ENCODE measurements at places on chromosomes 2 and 18.
A peak's percentile ranks its signal among the peaks of the same experiment; 100 is the strongest.

- no peak for DNase-seq
Observed at GRCh38 chr2:237450583-237450982, 36.5 kb upstream of the MLPH start.

DNA sequence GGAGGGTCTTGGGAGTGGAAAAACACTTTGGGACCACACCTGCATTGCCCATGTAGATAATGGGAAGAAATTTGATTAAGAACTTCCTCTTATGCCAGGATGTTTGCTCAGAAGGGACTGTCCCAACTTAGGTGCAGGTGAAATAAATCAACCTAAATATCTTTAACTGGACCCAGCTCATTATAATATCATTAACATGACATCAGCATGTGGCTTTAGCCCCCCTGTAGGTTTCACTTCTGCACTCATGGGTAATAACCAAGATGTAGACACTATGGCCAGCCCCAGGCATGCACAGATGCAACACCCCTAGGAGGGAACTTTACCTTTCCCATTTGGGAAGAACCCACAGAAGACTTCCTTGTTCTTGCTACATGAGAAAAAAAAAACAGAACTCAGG lies 227.4 kb upstream of the ZNF804A start:
- no peak for DNase-seq

DNA sequence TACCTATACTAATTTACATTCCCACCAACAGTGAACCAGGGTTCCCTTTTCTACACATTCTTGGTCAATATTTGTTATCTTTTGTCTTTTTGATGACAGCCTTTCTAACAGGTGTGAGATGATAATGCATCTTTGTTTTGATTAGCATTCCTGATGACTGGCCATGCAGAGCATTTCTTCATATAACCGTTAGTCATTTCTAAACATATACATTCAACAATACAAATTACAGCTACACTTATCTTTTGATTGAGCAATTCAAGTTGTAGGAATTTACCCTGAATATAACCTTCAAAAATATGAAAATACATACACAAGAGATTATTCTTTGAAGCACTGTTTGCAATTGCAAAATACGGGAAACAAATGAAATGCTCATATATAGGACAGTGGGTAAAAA lies 94.9 kb downstream of the TMEM131 start:
- DNase-seq: no peak

DNA sequence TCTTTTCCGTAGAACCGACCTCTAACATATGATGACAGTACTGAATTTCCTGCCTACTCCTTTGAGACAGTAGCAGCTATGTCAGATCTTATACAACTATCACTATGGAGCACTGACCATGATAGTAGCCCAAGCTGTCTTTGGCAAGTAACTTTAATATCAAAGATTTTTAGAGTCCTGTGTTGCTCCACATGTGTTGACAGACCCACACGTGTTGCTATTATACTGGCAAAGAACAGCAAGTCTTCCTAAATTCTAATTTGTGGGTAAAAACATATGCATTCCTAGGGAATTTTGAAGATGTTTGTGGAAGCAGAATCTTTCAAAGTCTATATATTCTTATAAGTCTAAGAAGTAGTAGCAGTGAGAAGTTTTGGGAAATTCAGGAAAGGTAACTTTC lies 245.5 kb upstream of the HNMT start:
- no peak for DNase-seq

GRCh38 chr18:41618147-41618546 lies 336.9 kb upstream of the PIK3C3 start:
- DNase-seq: no peak

GRCh38 chr2:234133004-234133403 lies 82.5 kb downstream of the SPP2 start:
- no peak for DNase-seq

DNA sequence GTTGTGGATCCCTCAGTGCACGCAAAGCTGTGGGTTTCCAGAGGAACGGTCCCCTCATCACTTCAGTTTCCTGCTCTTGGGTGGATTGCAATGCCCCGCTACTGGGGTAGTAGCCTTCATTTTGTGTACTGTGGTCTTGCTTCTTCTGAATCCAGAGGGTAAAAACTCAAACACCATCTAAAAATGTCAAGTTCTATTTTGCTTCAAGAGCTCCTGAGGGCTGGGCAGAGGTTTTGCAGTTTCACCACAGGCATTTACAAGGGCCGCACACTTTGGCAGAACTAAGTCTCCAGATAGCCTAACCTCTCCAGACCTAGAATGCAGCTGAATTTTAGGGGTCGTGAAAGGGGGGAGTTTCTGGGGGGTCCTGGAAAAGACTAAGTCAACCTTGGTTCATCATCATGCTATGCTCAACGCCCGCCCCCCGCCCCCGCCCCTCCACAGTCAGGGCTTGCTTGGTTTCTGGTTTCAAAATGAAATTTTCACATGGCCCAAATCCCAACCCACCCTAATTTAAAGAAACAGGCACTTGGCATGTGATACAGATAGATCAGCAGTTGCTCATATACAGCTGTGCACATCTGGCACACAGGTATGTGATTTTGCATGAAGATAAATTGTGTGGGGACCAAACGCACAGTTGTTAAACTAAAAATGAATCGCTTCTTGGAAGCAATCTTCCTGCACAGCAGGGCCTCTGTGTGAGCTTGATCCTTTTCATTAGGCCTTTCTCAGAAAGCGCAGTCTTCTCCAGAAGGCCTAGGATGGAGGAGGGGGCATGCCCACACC lies 329.6 kb downstream of the OSR1 start:
- no peak for DNase-seq

DNA sequence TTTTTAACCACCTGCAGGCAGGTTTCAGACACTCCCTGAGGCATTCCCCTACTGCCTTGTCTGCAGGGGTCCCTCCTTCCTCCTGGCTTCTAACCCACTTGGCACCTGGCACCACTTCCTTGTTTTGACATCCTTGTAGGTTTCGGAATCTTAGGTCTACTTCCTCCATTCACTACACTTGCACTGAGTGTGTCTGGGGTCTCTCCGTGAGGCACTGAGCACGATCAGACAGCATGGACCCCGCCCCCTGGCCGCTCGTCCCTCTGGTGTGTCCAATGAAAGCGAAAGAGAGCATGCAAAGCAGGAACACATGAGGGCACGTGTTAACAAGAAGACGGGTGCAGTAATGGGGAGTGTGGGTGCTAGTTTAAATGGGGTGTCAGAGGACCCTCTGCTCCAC lies 63.8 kb downstream of the HAUS1 start:
- no peak for DNase-seq

GRCh38 chr2:71471276-71471675 lies 17.9 kb downstream of the DYSF start:
- no peak for DNase-seq

DNA sequence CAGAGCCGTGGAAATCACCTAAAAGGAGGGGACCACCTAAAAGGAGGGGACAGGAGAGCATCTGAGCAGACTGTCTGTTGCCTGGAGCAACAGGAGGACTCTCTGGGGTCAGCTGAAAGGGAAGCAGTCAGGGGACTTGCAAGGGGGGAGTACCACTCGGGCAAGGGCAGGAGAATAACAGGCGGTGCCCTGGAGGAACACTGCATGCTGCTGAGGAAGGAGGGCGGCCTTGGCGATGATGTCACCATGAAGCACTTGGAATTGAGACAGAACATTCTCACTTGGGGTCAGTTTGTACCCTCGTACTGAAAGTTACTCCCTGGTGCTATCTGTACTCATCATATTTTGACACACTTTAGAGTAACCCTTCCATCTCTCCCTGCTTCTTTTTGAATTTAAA lies 18.4 kb downstream of the SIX3 start:
- DNase-seq: no peak

- DNase-seq: peak; percentile 38
Observed at GRCh38 chr2:233414777-233415570, 60.7 kb downstream of the DGKD start.

DNA sequence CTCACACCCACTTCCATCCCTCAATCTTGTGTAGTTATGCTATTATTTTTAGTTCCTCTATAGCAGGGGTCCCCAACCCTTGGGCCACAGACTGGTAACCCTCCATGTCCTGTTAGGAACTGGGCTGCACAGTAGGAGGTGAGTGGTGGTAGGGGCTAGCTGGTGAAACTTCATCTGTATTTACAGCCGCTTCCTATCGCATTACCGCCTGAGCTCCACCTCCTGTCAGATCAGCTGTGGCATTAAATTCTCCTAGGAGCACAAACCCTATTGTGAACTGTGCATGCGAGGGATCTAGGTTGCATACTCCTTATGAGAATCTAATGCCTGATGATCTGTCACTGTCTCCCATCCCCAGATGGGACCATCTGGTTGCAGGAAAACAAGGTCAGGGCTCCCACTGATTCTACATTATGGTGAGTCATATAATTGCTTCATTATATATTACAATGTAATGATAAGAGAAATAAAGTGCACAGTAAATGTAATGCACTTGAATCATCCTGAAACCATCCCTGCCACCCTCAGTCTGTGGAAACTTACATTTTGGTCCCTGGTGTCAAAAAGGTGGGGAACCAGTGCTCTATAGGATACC lies 1.6 kb upstream of the RAB11FIP5 start:
- DNase-seq: no peak

DNA sequence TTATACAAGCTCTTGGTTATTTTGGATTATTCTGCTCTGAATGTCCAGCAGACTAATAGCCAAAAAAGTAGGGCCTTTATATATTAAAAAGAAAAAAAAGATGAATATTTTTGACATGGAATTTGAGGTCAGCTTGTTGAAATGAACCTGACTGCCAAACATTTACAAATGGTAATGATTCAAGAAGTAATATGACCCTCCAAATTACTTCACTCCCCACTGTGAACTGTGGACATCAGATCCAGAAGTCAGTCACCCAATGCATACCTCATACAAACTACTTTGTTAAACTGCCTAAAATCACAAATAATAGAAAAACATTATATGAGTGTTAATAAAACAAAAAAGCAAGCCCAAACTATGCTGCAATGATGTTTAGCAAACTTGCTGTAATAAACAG lies 10.0 kb downstream of the EPG5 start:
- DNase-seq: no peak

- no peak for DNase-seq
Observed at GRCh38 chr2:117770730-117771129, 43.8 kb upstream of the DDX18 start.

DNA sequence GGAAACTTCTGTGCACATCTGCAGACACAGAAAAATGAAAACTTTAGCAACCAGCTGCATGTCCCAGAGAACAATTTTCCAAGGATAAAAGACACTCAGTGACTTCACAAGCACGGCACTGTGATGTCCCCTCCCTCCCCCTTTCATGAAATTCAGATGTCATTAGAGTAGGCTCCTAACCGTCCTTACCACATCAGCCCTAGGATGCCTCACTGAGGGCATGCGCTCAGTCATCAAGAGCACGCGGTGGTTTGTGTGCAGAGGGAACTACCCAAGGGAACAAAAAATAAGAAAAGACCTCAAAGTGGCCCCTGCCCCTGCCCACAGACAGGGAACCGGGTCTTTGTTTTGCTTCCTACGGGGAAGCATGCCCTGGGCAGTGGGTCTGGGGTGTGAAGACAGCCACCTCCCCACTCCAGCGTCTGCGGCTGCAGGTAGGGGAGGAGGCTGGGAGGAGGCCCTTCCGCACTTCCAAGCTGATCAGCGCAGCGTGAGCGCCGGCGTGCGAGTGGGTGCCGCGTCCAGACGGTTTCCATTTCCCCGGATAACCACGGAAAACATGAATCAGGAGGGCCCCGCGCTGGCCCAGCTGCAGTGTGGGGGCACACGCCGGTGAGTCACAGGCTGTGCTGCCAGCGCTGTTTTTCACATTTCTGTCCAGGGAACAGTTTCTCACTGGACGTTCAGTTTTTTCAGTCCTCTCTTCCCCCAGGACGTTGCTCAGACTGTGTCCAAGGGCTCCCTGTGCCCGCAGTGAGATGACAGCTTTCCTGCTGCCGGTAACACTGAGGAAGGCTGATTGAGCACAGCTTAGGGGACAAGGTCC lies 70.6 kb downstream of the COPS8 start:
- no peak for DNase-seq

DNA sequence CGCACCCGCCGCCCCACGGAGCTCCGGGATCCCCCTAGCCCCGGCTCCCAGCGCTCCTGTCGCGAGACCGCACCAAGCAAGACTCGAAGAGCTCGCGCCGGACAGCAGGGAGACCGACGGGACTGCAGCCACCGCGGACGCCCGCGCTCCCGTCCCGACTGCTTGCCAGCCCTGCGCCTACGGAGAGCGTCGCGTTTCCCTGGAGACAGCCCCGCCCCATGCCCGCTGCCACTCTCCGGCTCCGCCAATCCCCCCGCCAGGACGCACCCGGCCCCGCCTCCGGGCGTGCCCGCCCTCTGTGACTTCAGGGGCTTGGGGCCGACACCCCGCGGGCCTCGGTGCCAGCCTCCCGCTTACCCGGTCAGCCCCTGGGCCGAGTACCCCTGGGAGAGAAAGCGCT lies at the start of gene ANKMY1:
ANKMY1 (minus strand) TSS at position 181 of the 400 bp plus-strand sequence. CDS start 653 bp downstream, outside the sequence.
- peak; percentile 47 for DNase-seq

Data from activated CD4-positive, alpha-beta T cell treated with anti-CD3 and anti-CD28 coated beads, Interleukin-2, amount 50 U/mL, for 24 hours (primary cell).